OCI-LY7 (cell line): ENCODE measurements at places on chromosomes 11 and 22. TPM values are rescaled to one million over a fixed set of nuclear protein-coding genes. Genes with fewer than 3 reads are reported as not detected.

GRCh38 chr11:68385128-68385527 lies 72.7 kb downstream of the LRP5 start:
- DNase-seq = no peak

GRCh38 chr11:11779975-11780374 lies 61.8 kb upstream of the USP47 start:
- no peak for DNase-seq

GRCh38 chr11:127063241-127063640 lies 62.7 kb upstream of the KIRREL3 start:
- no peak for DNase-seq

GRCh38 chr11:83938148-83938547 lies 652.0 kb upstream of the CCDC90B start:
- DNase-seq = no peak

The C11orf21 gene
- total RNA-seq = 1.9 and 2.5 TPM in 2 replicates

DNA sequence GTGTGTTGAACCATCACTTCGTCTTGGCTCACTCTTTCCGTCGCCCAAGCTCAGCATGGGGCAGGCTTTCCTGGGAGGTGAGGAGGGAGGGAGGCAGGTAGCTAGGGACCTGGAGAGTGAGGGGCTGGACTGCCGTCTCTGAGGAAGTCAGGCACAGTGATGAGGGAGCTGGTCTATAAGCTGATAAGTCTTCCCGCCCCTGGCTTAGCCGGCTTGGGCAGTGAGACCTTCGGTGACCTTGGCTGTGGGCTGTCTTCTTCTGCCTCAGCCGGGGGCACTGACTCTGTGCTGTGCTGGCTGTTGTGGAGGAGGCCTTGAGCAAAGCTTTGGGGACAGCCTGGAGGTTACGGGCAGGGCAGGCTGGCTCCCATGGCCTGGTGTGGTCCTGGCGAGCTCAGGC lies 18.7 kb downstream of the GNAZ start:
- DNase-seq = no peak

GRCh38 chr11:8368194-8368593 lies 104.5 kb upstream of the LMO1 start:
- DNase-seq = no peak

- no peak for DNase-seq
Observed at GRCh38 chr22:37160027-37160426, 10.3 kb upstream of the IL2RB start.

DNA sequence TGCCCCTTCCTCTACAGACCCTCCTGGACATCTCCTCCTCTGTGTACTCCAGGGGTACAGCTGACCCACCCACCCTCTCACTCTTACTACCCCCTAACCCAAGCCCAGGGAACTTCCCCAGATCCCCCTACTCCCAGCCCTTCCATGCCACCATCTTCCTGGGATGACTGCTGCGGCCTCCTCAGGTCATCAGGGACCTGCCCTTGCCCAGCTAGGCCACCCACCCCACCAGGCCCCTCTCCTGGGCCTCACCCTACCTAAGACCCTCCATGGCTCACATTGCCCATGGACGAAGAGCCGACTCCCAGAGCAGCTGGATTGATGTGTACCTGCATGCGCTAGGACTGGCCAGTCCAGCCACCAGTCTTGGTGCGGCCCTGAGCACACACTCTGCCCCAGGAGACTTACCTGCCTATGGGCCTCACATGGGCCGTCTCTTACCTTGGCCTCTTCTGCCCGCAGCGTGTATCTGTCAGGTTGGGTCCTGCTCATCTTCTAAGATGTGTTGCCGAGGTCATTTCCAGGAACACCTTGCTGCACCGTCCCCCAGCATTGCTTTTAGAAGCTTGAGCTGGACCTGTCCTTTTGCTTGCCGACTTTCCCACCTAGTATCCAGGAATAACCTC lies 2.0 kb upstream of the CLDN5 start:
- DNase-seq = no peak

DNA sequence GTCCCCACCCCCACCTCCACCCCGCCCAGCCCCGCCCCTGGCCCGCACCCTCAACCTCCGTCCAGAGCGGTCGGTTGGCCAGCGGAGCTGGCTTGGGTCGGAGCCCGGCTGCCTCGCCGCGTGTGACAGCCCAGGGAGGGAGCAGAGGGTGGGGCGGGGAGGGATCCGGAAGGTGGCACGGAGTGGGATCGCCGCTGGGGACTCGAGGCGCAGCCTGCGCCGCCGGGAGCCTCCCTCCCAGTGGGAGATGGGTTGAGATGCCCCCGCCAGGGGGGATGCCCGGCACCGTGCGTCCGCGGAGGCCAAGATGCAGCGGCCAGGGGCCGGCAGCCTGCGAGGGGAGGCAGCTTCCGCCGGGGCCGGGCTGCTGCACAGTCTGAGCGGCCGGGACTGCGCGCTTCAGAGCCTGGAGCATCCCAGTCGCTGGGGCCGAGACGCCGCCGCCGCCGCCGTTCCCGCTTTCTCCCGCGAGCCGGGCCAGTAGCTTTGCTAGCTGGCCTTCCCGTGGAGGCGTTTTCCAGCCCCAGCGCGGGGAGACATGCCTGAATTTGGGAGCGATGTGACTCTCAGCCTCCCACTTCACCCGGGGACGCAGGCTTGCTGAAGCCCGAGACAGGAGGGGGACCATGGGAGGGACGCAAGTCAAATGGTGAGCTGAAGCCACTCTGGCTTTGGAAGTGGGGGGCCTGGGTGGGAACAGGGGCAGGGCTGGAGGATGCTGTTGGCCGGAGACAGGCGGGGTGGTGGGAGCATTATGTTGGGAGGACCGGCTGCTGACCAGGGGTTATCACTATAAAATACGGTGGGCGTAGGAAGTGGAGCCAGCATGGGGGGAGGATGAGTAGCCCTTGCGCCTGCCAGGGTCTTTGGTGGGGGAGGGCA lies 40.2 kb downstream of the DIXDC1 start:
- no peak for DNase-seq

DNA sequence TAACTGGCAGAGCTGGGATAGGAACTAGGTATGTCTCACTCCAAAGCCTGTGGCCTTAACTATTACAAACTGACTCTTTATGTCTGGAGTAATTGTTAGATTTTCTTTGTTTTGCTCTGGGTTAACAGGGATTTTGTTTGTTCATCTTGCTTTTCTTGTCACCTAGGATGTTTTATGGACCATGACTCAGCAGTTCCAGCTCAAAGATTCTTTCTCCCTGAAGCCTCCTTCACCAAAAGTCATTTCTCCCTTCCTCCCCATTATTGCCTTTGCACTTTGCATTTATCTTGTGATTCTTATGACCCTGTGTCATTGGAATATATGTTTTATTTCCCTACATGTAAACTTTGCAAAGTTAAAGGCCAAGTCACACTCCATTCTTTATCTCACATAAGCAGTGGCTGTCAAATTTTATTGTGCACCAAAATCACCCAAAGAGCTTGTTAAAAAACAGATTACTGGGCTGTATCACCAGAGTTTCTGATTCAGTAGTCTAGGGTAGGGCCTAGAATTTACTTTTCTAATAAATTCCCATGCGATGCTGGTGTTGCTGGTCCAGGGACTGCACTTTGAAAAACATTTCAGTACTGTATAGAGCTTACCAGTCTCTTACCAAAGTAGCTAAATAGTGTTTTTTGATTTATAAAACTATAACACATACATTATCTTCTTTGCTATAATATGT lies 327.7 kb downstream of the DLG2 start:
- no peak for DNase-seq

DNA sequence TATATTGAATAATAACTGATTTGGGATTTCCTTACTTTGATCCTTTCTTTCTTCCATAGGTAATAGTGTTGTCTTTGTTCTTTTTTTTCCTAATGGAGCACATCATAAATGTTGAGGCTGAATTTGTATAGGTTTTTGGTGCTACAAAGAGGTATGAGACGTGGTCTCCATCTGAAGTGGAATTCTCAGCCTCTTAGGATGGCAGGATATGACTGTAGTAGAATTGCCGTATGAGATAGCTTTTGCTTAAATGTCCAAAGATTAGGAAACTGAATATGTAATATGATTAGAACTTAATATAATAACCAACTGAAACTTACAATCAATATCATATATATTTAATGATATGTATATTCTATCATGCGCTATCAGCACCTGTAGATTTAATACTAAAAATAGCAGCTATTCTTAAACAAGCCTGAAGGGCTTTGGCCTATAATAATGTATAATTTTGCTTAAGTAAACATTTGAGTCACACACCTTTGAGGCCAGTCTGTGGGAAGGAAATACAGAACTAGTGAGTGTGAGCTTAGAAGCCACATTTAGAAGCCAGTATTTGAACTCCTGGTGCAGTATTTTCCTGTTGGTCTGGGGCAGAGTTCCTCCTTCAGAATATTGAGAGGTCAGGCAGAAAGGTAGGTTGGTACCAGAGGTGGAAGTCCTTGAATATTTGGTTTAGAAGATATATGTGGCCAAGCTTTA lies 62.6 kb downstream of the SWAP70 start:
- no peak for DNase-seq

GRCh38 chr11:8178297-8178696 lies 9.5 kb upstream of the RIC3 start:
- no peak for DNase-seq

GRCh38 chr22:22812031-22812905 lies 75.3 kb upstream of the IGLL5 start:
- peak; percentile 76 for DNase-seq
